ENCODE measurements at places on chromosomes 11 and 22.
A peak's percentile ranks its signal among the peaks of the same experiment; 100 is the strongest.

DNA sequence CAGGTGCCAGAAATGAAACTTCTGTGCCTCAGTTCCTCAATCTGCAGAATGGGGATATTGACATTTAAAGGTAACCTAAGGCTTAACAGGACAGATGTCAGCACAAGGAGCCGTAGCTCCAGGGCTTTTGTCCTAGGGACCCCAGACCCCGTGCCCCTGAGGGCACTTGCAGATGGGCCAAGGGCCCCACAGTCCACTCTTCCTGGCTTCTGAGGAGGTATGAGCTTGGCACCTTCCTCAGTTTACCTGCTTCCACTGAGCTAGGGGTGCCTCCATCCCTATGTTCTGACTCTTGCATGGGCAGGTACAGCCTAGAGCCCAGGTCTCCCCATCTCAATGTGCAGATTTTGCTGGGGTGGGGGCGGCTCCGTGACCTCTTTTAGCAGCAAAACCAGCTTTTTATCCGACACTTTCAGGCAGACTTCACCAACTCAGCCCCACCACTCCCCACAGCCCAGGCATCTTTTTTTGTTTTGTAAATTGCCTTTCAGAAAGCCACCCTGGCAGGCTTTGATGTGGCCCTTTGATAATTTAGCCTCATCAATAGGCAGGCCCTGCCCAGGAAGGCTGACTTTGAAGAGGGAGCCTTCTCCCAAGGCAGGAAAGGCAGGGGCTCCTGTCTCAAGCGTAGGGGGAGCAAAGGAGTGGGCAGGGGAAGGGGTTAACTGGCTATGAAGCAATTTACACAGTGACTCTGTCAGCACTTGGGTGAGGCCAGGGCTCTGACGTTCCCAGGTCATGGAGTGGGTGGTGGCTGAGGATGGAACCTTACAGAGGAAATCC lies 23.7 kb upstream of the FGF3 start:
- DNase-seq, result no peak

DNA sequence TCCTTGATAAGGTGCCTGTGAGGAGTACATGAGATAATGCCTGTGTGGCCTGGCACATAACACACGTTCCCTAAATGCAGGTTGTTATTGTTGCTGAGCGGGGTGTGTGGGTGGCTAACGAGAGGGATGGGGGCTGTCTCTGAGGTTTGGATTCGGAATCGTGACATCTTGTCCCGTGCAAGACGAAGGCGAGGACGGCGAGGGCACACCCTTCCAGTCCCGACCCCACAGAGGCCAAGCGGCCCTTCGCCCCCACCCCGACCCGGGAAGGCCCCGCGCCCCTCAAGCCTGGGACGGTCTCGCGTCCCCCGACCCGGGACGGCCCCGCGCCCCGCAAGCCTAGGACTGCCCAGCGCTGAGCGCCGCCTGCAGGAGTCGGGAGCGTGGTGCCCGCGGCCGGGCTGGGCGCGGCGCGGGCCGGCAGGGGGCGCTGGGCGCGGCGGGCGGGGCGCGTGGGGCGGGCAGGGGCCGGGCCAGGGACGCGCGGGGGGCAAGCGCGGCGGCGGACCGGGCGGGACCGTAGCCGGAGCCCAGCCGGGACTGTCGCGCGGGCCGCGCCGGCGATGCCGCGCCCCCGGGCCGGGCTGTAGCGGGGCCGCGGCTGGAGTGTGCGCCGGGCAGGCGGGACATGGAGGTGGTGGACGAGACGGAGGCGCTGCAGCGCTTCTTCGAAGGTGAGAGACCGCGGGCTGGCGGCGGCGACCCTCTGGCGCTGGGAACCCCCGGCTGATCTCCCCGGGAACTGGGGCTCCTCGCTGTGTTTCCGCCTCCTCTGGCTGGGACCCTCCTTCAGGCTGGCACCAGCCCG lies at the start of gene MYRF:
TSS of gene MYRF (plus strand) at position 520 of the 808 bp plus-strand sequence. CDS start at position 629, 109 bp downstream.
- peak; percentile 25 for DNase-seq

DNA sequence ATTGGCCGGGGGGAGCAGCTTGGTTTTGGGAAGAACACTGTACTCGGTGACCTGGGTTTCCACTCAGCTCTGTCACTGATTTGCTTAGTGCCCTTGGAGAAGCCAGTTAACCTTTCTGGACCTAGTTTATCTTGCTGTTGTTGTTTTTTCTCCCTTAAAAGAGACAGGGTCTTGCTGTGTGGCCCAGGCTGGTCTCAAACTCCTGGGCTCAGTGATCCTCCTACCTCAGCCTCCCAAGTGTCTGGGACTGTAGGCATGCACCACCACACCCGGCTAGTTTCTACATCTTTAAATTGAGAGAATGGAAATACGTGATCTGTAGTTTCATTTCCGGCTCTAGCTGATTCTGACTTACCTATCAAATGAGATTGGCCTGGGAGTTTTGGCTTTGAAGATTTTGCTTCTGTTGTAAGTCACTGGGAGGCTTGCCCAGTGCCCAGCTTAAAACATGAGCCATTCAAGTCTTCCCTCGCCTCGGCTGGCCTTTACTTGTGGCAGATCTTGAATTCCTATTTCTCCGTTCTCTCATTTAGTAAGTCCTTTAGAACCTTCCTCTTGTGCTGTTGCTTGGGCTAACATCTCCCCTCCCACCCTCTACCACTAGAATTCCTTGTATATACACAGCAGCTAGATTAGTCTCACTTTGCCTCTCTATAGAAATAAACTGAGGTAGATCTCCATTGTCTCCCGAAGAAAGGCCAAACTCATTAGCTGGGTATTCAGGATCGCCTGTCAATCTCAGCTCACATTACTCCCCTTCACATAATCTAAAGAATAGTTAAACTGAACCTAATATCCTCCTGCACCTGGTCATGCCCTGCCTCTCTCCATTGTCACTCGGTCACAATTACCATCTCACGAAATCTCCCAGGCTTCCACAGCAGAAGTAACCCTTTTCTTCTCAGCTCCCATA lies 87.7 kb upstream of the SLC25A18 start:
- no peak for DNase-seq

- no peak for DNase-seq
Measured at GRCh38 chr11:71917646-71918140, 10.7 kb downstream of the XNDC1N start.

- DNase-seq, result no peak
Measured at GRCh38 chr22:49685116-49685515, 142.6 kb downstream of the BRD1 start.

DNA sequence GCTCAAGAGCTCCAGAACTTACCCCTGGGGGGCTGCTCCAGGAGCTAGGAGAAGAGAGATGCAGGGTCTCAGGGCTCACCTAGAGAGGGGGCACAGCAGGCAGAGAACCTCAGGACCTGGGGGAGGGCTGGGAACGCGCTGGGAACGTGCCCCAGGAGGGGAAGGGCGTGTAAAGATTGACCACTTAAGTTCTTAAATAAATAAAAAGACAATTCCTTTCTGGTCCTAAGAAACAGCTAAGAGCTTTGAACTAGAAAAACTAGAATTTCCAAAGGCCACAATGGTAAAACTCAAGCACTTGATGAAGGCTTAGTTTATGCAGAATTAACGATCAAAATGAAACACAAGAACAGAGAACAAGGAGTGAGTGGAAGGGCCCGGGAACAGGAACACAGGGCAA lies 89.1 kb downstream of the CELSR1 start:
- DNase-seq, result no peak

DNA sequence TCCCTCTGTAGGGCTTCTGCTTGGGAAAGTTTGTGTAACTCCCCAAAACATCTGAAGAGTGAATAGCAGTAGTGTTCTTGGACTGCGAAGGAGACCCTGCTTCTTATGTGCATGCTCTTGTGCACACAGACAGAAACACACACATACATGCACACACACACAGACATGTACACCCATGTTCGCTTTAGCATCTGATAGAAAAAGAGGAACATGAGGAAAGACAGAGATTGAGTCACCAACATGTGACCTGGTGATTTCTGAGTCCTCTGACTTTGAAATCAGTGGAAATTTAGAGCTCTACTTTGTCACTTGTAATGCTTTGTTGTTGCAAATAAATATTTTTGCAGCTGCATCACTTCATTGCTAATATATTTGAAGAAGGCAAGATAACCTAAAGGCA lies 23.8 kb downstream of the CD44 start:
- no peak for DNase-seq

DNA sequence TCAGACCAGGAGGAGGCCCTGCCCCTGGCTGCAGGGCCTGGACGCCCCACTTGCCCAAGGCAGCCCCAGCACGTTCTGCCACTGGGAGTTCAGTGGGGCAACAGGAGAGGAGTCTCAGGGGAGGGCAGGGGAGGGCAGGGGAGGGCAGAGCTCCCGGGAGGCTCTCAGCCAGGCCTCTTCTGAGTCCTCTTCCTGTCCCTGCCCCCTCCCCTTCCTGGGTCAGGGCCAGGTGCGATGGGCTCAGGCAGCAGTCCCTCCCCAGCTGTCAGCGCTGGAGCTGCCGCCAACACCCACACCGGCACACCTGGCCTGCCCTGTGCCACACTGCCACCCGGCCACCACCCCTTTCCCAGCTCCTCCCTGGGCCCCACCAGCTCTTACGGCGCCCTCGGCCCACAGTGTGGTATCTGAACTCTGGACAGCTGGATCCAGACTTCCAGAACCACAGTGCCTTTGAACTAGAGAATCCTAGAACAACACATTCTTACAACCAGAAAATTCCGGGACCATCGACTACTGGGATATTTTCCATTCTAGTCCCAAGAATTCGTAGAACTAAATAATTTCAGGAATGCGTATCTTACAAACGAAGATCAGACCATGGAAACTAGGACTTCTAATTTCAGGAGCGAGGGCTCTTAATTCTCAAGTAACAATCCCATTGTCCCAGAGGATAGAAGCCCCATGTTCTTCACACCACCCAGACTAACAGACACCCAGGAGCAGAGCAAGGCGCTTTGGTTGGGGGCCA lies 21.8 kb downstream of the RPL3 start:
- no peak for DNase-seq

Measured in amniotic stem cell (primary cell).